Effector CD8-positive, alpha-beta T cell (primary cell): ENCODE measurements at places on chromosomes 6 and 20.
A peak's percentile ranks its signal among the peaks of the same experiment; 100 is the strongest.

DNA sequence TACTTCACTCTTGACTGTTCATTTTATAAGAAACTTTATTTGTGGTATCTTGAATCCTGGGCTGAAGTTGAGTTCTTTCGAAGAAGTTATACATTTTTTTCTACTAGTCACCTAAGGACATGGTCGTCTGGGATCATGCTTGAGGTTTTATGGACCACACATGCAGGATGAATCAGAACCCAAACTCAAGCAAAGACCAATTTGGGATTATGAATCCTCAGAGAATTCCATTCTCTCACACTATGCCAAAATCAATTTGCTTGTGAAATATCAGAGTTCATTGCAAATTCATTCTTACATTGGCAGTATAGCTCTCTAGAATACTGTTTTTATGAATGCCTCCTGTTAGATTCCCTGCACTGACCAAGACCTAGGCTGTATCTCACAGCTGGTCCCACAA, 114.3 kb upstream of the HDAC2 start:
- no peak for DNase-seq

DNA sequence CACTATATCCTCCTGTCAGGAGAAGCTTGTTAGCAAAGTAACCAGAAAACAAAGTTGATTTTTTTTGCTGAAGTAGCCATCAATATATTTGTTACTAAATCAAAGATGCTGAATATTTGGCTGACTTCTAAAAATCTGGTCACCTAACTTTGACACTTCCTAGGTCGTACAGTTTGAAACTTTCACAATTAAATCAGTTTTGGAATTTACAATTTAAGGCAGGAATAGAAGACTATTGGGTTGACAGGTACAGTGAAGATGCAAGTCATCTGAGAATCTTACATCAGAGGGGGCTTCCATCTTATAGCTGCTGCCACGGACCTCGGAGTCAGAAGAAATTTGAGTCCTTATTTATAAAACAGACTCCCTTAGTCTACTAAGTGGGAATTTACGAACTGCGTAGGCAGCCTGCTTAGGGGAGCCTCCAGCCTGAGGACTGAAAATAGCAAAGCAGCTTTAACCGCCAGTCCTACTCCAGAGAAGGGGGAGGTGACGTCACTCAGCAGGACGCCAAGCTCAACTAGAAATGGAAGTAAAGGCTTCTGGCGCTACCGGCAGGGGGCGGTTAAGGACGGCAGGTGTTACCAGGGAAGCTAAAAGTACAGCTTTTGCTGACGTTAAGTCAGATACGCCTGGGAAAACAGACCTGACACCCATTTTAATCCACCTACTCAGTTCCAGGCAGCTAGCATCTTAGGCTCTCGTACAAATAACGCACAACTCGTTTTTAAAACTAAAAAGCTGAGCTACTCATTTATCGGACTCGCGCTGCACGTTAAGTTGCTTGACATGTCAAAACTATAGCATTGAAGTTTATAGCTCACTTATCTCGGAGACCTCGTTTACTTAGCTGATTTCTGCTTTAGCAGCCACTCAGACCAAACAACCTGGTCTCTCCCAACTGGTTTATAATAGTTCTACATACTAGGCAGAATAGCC, 61.1 kb upstream of the HFE start:
- peak; percentile 86 for DNase-seq

DNA sequence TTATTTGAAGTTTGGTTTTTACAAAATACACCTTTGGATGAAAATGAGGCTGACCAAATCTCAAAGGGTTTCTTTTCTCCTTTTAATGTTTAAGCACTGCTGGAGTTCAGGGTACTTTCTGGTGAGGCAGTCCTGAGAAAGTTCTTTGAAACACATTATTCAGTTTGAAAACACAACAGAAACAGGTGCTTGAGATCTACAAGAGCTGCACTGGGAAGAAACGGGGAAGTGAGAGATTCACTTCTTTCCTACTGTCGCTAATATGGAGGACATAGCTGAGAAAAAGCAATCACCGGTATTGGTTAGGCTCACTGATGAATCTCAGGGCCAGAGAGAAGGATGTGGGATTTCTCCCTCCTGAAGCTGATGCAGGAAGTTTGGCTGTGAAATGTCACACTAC, 22.9 kb upstream of the TMEM170B start:
- DNase-seq = no peak

GRCh38 chr6:32108094-32108627, 977 bp downstream of the TNXB start:
- DNase-seq = no peak

GRCh38 chr6:26660000-26660361, 435 bp upstream of the ZNF322 start:
- no peak for DNase-seq

- no peak for DNase-seq
Observed at GRCh38 chr20:5069141-5069806, 50.5 kb downstream of the PCNA start.

DNA sequence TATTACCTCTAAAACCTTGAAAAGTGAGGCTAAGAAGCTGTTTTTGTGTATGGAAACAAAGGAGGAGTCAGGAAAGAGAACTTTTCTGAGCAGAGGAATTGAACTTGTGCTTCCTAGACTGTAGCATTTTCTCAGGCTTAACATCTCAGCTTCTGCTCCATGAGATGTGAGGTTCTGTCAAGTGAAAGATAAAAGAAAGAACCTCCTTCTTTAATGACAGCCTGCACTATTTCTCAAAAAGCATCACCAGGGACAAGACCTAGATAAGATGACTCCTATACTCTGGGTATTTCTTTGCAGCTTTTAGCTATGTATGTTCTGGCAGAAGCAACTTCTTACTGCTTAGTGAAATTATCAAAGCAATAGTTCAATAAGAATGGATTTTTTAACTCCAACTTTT, 87.6 kb upstream of the KCNQ5 start:
- no peak for DNase-seq

- no peak for DNase-seq
Observed at GRCh38 chr6:43904311-43905123, 134.5 kb downstream of the VEGFA start.

GRCh38 chr6:88704980-88705379, 258.4 kb downstream of the RNGTT start:
- DNase-seq = no peak

DNA sequence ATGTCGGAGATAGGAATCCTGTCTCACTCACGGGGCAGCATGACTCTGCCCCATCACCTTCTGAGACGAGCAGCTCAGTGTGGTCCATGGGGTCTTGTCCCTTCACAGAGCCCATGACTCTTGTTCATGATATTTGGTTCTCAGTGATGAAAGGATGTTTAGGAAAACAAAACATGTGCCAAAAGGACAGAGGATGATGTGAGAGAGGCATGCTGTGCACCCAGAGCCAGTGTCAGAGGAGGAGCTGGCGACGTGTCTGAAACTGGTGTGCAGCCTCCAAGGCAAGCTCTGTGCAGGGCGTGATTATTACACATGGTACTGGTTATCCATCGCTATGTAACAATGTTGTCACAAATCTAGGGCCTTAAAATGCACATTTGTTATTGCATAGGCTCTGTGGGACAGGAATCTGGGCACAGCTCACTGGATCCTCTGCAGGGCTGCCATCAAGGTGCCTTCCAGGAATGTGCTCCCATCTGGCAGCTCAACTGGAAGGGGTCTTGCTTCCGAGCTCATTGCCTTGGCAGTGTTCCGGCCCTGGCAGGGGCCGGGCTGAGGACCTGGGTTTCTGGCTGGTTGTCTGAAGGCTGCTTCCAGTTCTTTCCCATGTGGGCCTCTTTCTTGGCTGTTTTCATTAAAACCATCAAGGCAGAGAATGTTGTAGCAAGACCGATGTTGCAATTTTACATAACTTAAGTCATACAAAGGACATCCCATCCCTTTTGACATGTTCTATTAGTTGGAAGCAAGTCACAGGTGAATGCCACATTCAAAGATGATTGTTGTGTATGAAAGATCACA, 175.4 kb downstream of the ERMARD start:
- DNase-seq = no peak

GRCh38 chr6:130962966-130963365, 100.1 kb downstream of the EPB41L2 start:
- DNase-seq = no peak

GRCh38 chr20:33273117-33273851, 9.7 kb upstream of the BPIFB1 start:
- DNase-seq = no peak
